ENCODE measurements at places on chromosomes 5 and 9. TPM values are rescaled to one million over a fixed set of nuclear protein-coding genes. Genes with fewer than 3 reads are reported as not detected.

DNA sequence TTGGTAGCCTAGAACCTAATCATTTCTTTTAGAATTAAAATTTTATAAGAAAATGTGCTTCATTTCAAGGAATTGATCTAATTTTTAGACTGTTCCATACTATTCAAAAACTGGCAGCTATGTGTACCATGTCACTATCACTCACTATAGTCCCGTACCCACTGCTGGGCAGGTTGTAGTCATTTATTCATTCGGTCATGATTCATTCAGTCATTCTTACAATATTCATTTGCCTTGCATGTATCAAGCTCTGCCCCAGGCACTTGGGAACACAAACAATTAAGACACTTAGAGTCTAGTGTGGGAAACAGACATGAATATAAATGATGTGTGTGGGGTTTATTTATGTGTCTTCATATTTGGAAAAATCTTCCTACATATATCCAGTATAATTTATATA lies 26.4 kb downstream of the TDRD7 start:
- no peak for DNase-seq

DNA sequence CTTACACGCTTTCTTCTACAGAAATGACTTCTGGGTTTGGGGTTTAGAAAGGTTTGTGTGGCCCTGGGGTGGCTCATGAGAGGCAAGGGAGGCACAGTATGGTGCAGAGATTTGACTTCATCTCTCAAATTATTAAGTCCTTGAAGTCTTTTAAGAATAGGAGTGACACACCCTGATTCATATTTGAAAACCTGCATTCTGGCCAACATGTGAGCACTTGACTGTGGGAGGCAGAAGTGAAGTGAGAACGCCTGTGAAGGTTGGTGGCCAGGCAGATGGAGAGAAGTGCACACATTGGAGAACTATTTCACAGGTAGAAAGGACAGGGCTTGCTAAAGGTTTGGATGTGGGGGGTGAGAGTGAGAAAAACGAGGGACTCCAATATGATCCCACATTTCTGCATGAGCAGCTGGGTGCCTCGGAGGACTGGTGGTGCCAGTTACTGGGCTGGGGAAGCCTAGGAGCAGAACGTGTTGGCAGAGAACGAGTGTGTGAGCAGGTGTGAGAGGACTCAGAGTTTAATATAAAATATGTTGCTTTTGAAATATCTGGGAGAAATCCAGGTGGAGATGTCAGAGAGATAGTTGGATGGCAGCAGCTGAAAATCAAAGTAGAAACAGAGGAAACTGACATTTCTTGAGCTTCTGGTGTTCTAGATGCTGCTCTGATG lies 240.0 kb upstream of the ADAMTSL1 start:
- no peak for DNase-seq

Gene TMEM174
- total RNA-seq: not detected

DNA sequence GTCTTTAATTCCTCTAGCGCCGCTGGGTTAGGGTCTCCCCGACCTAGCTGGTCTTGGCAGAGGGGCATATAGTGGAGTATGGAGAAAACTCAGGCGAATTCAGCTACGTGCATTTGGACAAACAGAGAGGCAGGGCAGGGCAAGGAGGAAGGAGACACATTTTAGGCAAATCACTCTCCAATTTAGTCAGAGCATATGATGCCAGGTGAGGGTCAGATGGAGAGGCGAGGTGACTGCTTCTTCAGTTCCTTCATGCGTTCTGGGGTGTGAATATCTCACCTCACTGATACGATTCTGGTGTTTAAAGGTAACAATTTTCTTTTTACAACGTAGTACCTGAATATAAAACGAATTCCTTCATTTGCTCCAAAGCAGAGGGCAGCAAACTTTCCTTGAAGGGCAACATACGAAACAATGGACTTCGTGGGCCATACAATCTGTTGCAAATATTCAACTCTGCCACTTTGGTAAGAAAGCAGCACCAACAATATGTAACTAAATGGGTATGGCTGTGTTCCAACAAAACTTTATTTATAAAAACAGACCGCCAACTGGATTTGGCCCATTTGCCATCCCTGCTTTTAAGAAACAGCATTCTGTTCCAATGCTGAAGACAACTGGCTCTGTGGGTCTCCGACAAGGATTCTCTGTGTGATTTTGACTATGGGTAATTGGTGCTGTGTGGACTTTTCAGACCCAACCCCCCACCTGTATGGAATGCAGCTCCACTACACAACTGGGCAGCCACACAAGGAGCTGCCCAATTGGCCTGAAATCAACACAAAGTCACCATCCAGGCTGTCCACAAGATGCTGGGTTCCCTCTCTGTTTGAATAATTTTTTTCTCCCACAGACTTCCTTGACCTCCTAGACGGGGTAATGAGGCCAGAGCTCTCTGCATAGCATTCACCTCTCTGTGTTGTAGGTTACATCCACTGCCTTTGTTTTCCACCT lies 53.8 kb downstream of the RAPGEF1 start:
- DNase-seq: no peak

DNA sequence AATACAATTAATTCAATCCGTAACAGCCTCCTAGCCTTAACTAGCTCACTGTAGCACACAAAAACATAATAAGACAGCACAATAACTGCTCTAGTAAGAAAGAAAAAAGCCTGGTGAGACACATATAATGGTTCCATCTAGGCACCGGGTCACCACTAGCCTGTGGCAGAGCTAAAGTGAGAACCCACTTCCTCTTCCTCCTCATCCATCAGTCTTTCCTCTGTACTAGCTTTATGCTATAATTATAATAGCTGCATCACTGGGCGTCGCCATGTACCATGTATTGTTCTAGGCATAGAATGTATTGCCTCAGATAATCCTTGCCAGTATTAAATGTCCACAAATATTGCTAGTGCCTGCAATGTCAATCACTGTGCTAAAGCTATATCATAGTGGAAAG lies 23.1 kb downstream of the ADRB2 start:
- no peak for DNase-seq

Gene LURAP1L
- 1.6 TPM for total RNA-seq

- no peak for DNase-seq
Measured at GRCh38 chr5:6649186-6649585, 15.9 kb downstream of the SRD5A1 start.

Gene TAF1L
- under 0.01 TPM for total RNA-seq

Gene SLC4A9
- under 0.01 TPM for total RNA-seq

Gene CCDC171
- total RNA-seq: 28.9 TPM

DNA sequence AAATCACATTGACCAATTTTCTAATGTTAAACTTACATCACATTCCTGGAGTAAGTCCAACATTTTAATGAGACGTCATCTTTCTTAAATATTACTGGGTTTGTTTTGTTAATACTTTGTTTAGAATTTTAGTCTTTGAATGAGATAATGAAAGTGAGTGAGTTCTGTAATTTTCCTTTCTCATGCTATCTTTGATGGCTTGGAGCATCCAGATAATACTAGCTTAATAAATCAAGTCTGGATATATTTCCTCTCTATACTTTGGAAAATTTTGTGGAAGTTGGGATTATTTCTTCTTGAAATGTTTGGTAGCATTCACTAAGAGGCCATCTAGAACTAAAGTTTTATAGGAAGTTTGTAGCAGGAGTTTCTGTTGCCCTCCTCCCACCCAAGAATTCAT lies 90.8 kb upstream of the IL7R start:
- no peak for DNase-seq

GRCh38 chr9:129567842-129568559 lies 52.9 kb downstream of the C9orf50 start:
- DNase-seq: no peak

Gene ANKRD34B
- 0.41 TPM for total RNA-seq

Gene SKP2
- total RNA-seq: 15.9 TPM

DNA sequence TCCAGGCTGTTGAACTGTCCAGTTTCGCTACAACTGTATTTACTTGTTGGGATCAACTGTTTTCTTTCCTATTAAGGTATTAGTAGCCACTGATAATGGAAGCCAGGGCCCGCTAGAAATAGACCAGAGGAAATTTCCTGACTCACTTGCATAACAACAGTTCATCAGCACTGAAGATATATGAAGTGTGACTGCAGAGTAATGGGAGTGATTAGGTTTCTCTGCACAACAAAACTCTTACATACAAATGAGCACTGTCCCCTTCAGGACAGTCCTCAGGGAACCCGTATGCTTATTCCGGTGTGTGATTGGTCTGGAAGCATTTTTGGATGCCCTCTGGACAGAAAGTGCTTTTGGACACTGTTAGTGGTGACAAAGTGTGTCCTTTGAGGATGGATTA lies 55.3 kb downstream of the LIX1 start:
- no peak for DNase-seq

- peak; percentile 46 for DNase-seq
Measured at GRCh38 chr5:75510836-75511434, 494 bp downstream of the CERT1 start.

DNA sequence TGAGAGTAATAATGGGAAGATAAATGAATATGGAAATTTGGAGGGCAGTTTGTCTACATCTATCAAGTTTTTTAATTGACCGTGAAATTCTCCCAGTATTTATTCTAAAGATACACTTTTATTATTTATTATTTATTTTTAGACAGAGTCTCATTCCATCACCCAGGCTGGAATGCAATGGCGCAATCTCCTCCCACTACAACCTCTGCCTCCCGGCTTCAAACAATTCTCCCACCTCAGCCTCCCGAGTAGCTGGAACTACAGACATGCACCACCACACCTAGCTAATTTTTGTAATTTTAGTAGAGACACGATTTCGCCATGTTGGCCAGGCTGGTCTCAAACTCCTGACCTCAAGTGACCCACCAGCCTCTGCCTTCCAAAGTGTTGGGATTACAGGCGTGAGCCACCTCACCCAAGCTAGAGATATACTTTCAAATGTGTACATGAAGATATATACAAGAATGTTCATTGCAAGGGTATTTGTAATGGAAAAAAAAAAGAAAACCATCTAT lies 97.7 kb upstream of the SLC12A2 start:
- no peak for DNase-seq

Gene DBH
- total RNA-seq: under 0.01 TPM

DNA sequence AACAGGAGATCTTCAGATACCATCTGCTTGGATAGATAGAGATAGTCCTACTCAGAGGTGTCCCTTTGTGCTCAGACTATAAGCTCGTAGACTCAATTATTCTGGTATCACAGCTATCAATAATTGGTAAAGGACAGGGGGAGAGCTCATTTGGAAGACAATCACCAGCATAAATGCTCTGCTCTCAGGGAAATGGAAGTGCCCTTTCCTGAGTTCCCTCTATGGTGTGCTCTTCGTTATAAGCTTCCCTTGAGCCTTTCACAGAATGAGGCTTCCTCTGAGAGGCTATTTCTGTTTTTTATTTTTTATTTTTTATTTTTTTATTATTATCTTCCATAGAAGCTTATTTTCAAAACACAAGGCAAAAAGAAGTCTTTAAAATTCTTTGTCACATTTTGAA lies 1155.7 kb upstream of the DMAC1 start:
- no peak for DNase-seq
